EL (cell line): ENCODE measurements at places on chromosomes 6 and 20.

DNA sequence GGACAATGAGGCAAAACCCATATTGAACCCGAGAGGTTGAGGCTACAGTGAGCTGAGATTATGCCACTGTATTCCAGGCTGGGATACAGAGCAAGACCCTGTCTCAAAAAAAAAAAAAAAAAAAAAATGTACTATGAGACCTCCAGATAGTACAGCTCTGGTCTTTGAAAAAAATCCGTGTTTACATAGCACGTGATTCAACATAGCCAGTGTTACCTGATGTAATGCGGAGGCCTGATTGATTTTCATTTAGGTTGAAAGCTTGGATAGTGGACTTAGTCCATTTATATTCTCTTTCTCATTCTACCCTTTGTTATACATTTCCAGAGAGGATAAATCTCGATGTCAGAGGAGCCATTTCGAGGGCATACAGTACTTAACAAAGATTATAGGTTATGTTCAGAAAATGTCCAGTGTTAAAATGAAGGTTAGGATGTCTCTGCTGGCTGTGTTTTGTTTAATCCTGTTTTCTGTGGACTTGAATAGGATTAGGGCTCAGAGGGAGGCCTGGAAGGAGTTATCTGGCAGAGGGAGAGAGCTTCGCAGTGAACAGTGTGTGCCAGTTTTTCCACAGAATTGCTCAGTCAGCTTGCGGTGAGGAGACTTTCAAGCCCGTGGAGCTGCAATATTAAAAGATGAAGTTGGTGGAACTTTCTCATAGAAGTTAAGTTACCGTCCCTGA, 33.9 kb upstream of the BCLAF1 start:
- no peak for DNase-seq

- DNase-seq = no peak
Observed at GRCh38 chr6:52132292-52132691, 44.9 kb upstream of the PKHD1 start.

DNA sequence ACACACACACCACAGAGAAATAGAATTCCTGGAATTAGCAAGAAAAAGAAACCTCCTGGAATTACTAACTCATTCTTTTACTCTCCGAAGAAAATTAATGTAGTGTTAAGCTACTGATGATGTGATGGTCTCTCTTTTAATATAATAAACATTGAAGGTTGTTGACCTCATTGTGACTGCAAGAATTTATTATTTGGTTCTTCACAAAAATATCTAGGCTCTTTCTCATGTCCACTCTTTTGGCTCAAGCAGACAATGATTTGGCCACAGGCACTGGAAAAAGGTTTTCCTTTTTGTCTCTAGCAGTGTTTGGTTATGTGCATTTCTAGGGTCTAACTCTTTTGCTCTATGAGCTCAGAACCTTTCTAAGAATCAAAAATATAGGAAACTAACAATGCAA, 811.9 kb downstream of the TENT5A start:
- peak; percentile 7 for DNase-seq

- no peak for DNase-seq
Observed at GRCh38 chr6:10534419-10534762, 13.2 kb downstream of the GCNT2 start.

DNA sequence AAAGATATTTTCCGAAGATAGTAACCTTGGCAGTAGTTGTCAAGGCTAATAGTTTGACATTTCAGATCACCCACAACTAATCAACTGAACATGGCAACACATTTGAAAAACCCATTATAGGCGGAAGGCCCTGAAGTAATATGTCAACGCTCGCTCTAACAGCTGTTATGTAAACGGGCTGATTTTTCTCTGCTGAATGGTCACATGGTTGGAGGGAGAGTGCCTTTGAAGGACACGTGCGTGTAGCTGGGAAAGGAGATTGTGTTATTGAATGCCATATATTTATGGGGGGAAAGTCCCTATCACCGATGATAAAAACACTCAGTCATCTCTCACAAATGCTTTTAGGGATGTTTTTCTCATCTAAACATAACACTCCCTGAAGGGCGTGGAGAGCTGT, 160.0 kb upstream of the RALGAPA2 start:
- no peak for DNase-seq

DNA sequence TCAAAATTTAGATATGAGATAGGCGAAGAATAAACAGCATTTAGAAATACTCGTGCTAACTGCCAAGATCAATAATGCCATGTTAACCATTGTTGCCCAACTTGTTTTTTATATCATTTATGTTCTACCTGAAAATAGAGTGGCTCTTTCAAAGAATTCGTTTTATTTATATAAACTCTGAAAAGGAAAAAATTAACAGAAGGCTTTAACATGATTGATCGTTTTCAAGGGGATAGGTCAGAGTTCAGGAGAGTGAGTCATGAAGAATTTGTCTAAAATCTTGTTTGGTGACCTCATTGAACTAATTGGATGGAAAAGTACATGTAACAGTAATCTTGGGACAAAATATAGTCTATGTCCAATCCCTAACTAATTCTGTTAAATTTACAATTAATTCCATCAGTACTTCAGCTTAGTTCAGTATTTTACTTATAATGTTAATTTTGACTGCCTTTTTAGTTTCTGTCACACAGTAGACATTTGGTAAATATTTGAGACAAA, 11.1 kb upstream of the ELOVL2 start:
- peak; percentile 70 for DNase-seq

- DNase-seq = no peak
Observed at GRCh38 chr6:168104636-168105035, 25.6 kb upstream of the FRMD1 start.

GRCh38 chr6:52063584-52064344, 23.6 kb downstream of the PKHD1 start:
- peak; percentile 51 for DNase-seq

DNA sequence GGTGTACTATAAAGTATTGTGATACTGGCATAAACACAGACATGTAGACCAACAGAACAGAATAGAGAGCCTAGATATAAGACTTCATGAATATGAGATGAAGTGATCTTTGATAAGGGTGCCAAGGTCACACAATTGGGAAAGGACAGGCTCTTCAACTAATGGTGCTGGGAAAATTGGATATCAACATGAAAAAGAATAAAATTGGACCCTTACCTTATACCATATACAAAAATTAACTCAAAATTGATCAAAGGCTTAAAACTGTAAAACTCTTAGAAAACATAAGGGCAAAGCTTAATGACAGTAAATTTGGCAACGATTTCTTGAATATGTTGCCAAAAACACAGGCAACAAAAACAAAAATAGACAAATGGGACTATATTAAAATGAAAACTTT, 44.8 kb upstream of the TRAM2 start:
- no peak for DNase-seq

- DNase-seq = peak; percentile 75
Observed at GRCh38 chr6:89985751-89986493, 91.7 kb downstream of the GJA10 start.

GRCh38 chr20:60484316-60484715, 526.1 kb downstream of the CDH26 start:
- no peak for DNase-seq

GRCh38 chr6:32551410-32551809, 21.3 kb upstream of the HLA-DRB5 start:
- no peak for DNase-seq

- no peak for DNase-seq
Observed at GRCh38 chr6:29999416-29999815, 57.1 kb downstream of the HLA-A start.

DNA sequence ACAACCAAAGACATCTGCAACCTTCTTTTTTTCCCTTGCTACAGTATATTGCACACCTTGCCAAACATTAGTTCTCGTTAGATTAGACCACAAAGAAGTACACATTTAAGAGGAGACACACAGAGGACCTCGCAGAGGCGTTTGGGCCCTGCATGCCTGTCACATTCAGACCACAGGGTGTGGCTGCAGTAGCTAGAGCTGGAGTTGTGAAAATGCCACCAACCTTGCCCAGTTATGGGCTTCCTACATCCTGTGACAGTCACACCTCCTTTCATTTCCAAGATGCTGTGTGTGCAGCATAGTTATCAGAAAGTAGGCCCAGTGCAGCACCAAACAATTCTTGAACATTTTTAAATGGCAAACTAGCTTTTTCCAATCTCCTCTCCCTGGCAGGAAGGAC, 2.4 kb downstream of the SYNE1 start:
- DNase-seq = no peak

GRCh38 chr20:49384437-49385434, 97.7 kb downstream of the KCNB1 start:
- DNase-seq = peak; percentile 60

- no peak for DNase-seq
Observed at GRCh38 chr6:66291905-66292304, 584.9 kb upstream of the EYS start.

DNA sequence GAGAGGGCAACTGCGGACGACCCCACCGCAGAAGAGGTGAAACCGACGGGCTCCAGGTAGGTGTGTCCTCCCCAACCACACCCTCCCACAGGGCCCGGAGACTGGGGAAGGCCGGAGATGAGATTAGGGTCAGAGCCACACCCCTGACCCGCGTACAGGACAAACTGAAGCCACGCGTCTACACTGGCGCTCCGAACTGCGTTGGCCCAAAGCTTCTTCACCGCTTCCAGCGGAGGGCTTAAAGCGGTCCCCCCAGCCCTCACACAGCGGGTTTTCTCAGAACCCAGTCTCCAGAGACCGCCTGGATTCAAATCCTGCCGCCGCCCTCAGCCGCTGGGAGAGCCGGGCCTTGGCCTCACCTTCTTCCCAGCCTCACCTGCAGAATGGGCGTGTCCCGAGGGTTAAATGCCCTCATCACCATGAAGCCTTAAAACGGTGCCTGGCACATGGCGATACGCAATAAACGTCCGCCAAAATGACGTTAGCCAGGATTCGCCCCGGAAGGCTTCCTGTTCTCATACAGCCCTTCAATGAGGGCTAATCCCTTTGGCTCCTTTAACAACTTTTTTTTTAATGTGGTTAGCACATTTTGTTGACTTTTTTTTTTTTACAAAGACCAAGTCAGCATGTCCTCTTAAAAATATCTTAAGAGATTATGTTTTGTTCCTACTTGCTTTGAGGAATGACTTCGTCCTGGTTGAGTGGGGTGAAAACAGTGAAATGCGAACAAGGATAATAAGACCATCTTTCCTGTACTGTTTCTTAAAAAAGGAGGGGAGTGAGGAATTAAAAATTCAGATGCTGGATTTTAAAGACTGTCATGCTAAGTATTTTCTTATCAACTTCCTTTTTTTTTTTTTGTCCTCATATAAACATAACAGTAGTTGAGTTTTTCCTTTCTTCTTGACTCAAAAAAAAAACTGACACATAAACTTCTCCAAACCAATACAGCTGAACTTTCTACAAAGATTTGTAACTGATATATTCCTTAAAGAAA, 15.1 kb upstream of the ZNF217 start:
- DNase-seq = no peak

DNA sequence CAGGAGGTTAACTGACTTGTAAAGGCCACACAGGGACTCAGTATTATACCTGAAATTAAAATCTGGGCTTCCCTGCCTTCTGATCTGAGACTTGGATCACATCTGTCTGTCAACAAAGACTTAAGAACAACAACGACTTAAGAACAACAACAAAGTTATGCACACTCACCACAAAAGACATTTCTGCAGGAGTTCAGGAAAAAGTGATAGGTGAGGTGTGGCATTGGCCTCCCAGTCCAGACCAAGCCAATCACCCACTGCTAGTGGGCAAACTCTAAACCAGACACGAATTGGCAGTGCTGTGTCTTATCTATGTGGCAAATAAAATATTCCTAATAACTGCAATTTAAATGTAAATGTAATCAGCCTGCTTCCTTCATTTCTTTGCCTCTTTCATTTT, 61.3 kb downstream of the PRDM1 start:
- DNase-seq = no peak
